PC-9 (cell line): ENCODE measurements at places on chromosomes 1 and 21. TPM values are rescaled to one million over a fixed set of nuclear protein-coding genes. Genes with fewer than 3 reads are reported as not detected.

GRCh38 chr21:31124010-31124409 lies 85.7 kb upstream of the KRTAP19-8 start:
- DNase-seq: no peak

- no peak for DNase-seq
These were observed 106.9 kb downstream of the ZNF281 start for GRCh38 chr1:200302921-200303290.

DNA sequence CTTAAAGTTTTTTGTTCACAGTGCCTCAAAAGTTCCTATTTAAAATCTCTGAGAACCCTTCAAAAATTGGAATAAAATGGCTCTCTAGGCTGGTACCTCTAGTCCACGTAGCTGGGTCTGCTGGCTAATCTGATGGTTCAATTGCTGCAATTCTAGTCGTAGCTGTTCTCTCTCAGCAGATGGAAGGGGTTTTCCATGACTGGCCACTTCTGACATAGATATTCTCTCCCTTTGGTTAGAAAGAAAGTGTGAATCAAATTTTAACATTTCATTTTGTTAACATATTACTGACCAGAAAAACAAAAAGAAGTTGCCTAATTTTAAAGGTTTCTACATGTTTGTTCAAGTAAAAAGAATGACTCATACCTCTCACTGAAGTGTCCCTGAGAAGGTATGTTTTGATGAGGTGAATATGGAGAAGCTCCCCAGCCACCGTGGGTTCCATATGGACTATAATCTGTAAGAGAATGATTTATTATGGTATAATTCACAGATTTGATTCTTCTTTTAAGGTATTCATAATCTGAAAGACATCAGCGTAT lies 29.3 kb upstream of the SERPINC1 start:
- DNase-seq: no peak

DNA sequence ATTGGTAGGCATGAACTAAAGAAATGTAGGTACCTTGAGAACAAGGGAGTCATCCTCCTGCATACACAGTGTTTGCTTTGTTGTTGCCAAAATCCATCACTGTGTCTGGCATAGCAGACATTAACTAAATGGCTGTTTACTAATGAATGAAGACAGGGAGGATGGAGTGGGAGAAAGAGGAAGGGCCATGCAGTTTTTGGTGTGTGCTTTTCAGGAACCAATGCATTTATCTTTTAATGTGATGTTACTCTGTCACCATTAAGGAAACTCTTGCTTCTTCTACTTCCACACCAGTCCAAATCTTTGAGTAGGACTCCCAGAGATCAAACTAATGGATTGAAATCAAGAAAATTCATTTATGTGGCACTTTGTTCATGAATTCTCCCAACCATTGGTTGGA lies 55.6 kb upstream of the DUSP10 start:
- DNase-seq: no peak

DNA sequence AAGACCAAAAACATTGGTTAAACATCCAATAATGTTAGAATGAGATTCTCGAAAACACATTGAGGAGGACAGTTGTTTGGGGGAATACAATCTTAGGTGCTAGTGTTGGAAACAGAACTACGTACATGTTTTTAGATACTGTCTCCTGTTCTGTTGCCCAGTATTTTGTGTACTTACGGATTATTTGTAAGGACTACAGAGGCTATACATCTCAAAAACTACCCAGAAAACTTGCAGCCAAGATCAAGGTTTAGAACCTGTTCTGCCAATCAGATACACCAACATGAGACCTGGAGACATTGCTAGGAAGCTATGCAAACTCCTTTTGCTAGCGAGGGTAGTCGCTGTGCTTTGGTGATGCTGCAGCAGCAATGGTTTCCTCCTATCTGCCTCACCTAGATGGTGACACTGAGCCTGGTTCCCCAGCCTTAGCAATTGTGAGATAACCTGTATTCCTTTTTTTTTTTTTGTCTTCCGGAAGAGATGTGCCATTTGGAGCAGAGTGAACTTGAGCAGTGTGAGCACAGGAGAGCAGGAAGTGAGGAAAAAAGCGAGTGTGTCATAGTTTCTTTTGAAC lies 21.8 kb downstream of the YBX1 start:
- no peak for DNase-seq

GRCh38 chr1:183079712-183080388 lies 56.6 kb downstream of the LAMC1 start:
- no peak for DNase-seq

GRCh38 chr1:199310708-199311107 lies 671.9 kb downstream of the PTPRC start:
- DNase-seq: no peak

SPRR2F gene
- not detected in 2 replicates for total RNA-seq

COL8A2 gene
- total RNA-seq: 0.20 and 0.28 TPM in 2 replicates

CASQ1 gene
- not detected in 2 replicates for total RNA-seq

DNAJC28 gene
- 1.1 and 1.3 TPM in 2 replicates for total RNA-seq
